ENCODE measurements at places on chromosomes 13 and 19.

GRCh38 chr19:21750586-21751128, 16.7 kb downstream of the ZNF100 start:
- DNase-seq: no peak

DNA sequence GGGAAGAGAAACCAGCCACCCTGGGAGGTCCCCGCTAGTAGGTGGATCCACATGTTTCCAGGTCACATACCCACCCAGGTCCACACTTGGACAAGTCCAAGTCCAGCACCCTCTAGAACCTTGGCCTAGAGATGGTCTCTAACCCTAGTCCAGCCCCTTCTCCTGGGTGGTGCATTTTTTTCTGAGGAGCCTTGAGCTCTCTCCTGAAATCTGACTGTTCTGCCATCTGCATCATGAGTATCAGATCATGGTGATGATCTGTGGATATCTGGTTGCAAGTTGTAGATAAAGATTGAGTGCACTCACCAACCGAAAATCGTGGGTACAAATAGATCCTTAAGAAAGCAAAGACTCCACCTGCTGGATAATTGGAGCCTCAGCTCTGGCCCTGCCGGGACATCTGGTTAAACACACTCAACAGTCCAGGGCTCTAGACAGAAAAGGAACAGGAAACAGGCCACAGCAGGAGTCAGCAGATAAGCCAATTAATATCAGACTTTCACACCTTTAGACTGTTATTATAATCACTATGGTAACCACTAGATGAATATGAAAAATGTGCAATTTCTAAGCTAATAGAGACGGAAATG, 41.1 kb downstream of the GPR12 start:
- peak; percentile 88 for DNase-seq

DNA sequence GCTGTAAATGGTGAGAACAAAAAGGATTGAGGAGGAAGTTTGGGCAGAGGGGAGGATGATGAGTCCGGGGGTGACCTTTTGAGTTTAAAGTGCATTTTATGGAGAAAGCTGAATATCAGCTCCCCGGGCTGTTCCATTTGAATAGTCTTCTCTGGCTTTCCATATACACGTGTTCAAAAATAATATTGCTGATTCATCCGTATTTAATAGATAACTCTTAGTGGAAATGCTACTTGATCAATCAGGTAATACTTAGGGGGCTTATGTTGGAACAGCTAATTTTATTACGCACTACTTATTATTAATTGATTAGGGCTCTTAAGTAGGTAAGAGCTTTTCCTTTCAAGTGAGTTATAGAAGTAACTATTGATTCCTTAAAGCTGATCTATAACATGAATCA, 76.4 kb downstream of the ERCC5 start:
- DNase-seq: no peak

DNA sequence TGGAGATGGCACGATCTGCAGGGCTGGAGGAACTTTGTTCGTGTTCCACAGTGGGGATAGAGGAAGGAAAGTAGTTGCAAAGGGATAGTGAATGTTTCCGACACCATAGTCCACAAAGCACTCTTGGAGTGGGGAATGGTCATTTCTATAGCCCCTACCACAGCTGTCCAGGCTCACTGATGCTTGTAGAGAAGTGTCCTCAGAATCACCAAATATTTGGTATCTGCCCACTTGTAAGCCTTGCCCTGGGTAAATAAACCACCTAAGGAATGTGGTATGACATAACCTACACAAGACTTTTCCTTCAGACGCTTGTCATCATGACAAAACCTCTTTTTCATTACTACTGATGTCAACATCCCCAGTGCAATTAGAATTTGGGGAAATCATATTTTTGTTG, 686.5 kb upstream of the ARGLU1 start:
- no peak for DNase-seq

GRCh38 chr13:110306340-110306959, 507 bp downstream of the COL4A1 start:
- DNase-seq: no peak

DNA sequence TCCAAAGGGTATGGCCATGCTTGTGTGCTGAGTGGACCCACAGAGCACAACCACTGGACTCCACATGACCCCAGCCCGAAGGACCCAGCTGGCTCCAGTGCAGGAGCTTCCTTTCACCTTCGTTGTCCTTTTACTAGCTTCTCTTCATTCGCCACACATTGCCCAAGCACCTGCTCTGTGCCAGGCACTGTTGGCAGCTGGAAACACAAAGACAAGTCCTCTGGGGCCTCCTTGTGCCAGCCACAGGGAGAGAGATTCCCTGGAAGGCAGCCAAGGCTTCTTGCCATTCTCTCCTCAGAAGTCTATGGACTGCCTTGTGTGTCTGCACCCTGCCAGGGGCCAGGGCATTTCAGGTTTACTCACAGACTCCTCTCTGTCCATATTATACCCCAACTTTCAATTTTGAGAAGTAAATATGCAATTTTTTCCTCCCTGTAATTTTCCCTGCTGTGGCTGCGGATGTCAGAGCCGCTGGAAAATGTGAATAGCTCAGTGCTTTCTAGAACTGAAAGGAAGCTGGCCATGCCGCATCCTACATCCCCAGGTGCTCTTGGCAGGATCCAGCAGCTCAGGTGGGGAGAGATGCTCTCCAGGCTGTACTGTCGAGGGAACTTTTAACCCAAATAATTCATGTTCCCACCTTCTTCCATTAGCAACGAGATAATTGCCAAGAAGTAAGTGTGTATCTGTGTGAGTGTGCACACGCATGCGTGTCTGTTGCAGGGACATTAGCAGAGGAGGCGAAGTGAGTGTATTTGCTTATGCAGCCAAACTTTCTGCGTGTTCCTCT, 57.2 kb downstream of the CHST8 start:
- peak; percentile 63 for DNase-seq

- DNase-seq: no peak
Observed at GRCh38 chr13:84865783-84866221, 933.4 kb downstream of the SLITRK6 start.

DNA sequence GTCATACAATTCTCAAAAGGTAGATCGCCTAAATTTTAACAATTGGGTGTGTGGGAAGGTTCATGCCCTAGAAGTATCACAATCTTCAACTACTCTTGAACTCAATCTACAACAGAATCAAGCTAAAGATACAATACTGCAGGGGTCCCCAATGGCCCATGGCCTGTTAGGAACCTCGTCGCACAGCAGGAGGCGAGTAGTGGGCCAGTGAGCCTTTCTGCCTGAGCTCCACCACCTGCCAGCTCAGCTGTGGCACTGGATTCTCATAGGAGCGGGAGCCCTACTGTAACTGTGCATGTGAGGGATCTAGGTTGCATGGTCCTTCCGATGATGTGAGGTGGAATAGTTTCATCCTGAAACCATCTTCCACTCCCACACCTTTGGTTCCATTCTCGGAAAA, 230.6 kb downstream of the KLF12 start:
- no peak for DNase-seq

- DNase-seq: no peak
Observed at GRCh38 chr19:18223860-18224524, 2.2 kb downstream of the PDE4C start.

DNA sequence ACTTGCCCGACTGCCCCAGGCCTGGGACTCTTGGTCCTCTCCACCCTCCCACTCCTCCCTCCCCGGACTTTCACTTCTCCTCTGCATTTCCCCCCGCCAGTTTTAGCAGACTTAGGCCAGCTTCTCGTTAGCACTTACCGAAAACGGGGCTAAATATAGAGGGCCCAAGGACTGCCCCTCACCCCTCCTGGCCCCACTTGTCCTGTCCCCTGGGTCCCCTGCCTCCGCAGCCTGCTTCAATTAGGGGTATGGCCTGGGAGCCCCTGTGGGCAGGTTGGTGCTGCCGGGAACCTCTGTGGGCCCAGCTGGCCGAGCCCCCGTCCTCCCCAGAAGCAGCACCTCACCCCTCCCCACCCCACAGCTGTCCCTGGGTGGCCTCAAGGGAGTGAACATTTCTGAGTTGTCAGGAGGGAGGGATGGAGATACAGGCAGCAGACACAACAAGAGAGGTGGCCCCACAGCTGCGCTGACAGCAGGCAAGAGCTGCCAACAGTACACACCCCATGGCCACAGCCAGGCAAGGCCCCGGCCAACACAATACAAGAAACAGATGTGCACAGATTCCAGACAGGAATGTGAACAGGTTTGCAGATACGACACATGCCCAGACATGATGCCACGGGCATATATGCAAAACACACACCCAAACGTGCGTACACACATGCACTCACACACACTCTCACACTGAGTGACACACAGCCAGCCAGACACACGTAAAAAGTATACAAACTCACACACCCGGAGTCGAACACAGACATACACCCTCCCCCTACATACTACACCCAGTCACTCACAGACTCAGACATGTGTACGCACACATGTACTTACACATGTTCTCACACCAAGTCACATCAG, 2.6 kb downstream of the POU2F2 start:
- DNase-seq: peak; percentile 81

GRCh38 chr19:19429361-19429760, 23.9 kb downstream of the GATAD2A start:
- no peak for DNase-seq

GRCh38 chr13:62595976-62596375, 1180.3 kb upstream of the PCDH20 start:
- DNase-seq: no peak

DNA sequence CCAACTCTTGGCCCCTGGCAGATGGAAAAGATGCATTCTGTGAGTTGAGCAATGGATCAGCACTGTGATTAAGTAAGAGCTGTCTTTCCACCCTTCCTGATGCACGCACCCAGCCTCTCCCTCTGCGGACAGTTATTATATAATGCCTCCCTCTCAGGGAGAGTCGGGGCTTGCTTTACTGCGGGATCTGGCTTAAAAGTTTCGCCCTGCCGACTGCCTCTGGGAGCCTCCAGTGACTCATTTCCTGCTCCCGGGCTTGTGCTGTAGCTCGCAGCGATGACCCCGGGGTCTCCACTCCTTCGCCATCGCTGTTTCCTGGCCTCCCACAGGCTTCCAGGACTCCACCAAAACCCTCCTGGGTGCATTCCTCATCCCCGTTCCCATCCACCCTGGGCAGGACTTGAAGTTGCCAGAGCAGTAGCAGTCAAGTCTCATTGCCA, 107.4 kb upstream of the SLC7A1 start:
- DNase-seq: no peak

GRCh38 chr19:1125601-1126467, 22.0 kb downstream of the GPX4 start:
- no peak for DNase-seq

GRCh38 chr19:13150931-13151604, 857 bp downstream of the IER2 start:
- DNase-seq: no peak

- DNase-seq: peak; percentile 42
Observed at GRCh38 chr19:40806423-40807146, 7.6 kb downstream of the EGLN2 start.

- DNase-seq: no peak
Observed at GRCh38 chr13:92436924-92437323, 789.7 kb upstream of the GPC6 start.

DNA sequence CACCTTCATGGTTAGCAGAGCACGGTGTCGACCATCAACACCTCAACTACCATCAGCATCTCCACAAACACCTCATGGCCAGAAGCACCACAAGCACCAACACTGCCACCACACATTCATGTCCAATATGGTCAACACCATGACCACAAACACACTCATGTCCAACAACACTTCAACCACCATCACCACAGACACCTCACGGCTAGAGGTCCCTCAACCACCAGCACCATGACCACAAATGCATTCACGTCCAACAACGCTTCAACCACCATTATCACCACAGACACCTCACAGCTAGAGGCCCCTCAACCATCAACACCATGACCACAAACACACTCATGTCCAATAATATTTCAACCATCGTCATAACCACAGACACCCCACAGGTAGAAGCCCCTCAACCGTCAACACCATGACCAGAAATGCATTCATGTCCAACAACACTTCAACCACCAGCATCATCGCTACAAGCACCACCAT, 10.2 kb downstream of the TRAPPC5 start:
- DNase-seq: no peak

- DNase-seq: no peak
Observed at GRCh38 chr13:43284162-43284561, 260.8 kb downstream of the DNAJC15 start.

DNA sequence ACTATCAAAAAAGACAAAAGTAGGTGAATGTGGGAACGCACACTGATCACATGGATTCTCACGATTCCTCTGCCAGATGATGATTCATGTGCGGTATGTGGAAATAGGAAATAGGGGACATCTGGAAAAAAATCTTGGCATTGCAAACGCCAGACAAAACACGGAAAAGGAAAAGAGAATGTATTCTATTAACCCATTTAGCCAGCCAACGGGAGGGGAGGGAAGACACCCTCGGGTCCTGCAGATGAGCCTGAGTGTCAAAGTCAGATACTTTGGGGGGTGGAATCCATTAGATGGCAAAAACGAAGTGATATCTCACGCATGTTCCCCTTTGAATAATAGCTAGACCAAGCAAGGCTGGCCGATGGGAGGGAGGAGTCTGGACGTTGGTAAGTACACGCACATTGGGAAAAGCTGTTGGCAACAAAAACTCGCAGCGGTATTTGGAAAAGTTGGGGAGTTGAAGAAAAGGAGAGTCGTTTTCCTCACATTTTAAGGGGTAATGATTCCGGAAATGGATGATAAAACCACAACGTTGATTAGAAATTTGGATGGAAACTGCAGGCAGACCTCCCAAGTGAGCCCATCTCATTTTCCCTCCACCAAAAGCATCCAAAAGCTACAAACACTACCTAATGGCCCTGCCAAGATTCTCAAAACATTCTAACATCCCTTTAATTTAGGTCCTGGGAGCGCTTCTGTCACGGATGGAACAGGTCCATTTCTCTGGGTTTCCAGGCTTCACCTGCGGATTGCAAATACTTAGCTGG, 73.6 kb downstream of the COL4A1 start:
- no peak for DNase-seq

- no peak for DNase-seq
Observed at GRCh38 chr19:48959341-48960239, 4.9 kb downstream of the BAX start.

- DNase-seq: no peak
Observed at GRCh38 chr19:3620145-3620816, 6.3 kb downstream of the CACTIN start.

DNA sequence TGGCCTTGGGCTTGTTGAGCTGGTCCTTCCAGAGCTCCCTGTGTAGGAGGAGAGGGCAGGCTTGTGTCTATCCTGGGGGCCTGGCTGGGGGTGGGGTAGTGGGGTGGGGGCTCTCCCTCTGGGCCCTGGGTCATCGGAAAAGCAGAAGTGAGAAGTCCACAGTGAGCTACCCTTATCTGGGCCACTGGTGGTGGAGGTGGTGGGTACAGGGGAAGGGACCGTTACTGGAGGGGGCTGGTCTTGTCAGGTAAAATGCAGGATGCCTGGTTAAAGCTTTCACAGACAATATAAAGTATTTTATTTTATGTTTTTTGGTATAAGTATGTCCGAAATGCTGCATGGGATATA, 342 bp upstream of the SIGLEC10 start:
- DNase-seq: no peak

GRCh38 chr13:100298116-100298681, 209.3 kb downstream of the PCCA start:
- DNase-seq: no peak

- no peak for DNase-seq
Observed at GRCh38 chr13:33882804-33883203, 64.9 kb downstream of the RFC3 start.

Data from NCI-H1694 treated with DMSO at 0.1 percent for 48 hours (cell line).